SW480 (cell line): ENCODE measurements at places on chromosomes 2 and 18.

GRCh38 chr18:2847317-2848246 lies 776 bp downstream of the EMILIN2 start:
- no peak for DNase-seq

DNA sequence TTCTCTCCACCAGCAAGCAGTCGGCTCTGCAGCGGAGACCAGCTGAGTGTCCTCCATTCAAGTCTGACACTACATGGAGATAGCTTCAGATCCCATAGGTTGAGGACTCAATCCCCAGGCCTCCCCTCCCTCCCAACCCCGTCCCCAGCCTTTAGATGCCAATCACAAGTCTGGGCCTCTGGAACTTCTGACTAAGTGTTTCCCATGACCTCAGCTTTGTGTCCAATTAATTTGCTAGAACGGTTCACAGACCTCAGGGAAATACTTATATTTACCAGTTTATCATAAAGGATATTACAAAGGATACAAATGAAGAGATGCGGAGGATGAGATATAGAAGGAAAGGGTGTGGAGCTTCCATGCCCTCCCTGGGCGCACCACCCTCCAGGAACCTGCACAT lies 77.4 kb downstream of the MERTK start:
- DNase-seq: no peak

DNA sequence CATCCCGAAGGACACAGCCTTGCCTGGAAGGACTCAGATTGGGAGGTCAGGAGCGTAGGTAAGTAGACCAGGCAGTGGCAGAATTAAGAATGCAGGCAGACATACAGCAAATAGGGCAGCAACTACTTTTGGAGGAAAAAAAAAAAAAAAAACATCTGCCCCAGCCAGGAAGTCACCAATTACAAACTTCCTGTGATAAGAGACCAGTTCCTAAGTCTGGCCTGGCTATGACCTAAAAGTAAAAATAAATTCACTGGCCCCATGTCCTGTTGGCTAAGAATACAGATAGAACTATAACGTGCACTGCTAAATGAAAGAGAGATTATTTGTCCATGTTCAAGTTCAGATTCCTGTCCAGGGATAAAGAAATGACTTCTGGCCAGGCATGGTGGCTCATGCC lies 45.2 kb upstream of the NOSTRIN start:
- no peak for DNase-seq

DNA sequence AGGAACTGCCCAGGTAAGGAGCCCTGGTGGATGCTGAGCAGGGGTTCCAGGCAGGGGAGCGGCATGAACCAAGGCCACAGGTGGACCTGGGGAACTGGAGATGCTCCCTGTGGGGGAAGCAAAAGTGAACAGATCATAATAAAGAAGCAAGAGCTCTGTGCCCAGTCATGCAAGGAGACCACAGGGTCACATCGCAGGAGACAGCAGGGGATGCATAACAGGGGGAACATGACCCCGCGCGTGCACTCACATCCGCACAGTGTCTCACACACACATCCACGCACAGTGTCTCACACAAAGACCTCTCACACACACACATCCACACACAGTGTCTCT lies 473.3 kb upstream of the HS6ST1 start:
- DNase-seq: no peak

DNA sequence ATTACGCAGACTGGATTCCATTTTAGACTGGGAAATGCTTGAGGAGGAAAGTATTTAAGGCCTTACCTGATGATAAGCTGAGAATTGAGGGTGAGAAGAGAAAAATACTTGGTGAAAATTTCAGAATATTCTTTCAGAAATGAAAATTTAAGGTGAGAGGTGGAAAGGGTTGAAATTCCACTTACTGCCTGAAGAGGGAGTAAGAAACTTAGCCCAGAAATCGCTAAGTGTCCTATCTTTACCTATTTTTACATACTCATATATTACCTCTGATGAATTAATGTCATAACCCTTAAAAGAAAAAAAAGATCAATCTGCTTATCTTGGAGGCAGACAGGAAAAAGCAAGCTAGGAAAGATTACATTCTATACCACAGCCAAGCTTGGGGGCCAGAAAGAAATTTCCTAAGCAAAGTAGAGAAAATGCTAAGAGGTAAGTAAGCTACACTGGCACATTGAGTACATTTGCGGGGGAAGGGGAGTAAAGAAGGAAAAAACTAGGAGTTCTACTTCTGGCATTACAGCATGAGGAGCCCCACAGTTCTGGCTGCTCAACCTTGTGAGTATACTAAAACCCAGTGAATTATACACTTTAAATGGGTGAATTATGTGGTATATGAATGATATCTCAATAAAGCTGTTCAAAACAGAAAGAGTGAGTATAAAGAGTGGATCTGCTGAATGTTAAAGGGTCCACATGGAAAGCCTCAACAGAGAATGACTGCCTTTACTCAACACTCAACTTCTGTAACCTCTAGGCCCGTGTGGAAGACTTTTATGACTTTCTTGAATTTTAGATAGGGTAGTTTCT lies 33.8 kb downstream of the SMC6 start:
- peak; percentile 35 for DNase-seq

DNA sequence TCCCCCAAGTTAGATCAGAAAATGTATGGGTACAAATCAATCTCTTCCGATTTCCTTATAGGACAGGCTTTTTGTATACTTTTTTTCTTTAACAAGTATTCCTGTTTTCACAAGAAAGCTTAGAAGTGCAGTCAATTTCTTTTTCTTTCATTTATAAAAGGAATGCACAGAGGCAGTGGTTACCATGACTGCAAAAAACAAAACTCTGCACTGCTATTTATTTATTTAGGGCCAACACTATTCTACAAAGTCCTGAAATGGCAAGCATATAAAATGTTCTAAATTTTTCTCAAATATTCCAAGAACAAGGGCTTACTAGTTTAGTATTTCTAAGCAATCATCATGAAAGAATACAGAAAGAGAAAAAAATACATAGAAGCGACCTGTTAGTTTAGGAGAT lies 22.2 kb downstream of the ATAD2B start:
- no peak for DNase-seq

DNA sequence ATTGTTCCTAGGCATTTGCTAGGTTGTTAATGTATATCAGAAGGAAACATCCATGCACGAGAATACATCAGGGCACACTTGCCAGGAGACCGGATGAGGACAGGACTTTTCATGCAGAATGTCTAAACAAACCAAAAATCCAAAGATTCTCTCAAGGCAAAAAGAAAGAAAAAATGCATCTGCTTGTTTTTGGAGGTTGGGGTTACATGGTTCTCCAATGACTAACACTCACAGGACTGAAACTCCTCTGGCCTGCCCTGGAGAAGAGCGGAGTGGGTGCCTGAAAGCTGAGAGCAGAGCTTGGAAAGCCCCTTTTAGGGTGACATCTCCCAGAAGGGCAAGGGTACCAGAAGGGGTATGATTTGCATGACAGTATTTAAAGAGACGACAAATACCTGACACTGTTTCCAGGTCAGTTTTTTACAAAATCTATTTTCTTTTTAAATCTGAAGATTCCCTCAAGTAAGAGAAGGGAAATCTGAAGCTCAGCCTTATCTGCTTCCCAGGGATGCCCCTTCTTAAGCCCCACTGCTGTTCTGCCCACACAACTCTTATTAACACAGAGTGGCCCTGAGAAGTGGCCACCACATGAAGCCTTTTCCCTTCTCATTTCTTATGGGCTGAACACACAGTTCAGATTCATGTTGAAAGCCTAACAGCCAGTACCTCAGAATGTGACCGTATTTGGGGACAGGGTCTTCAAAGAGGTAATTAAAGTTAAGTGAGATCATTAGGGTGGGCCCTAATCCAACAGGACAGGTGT lies 216.4 kb downstream of the STK39 start:
- DNase-seq: no peak

- DNase-seq: no peak
Measured at GRCh38 chr2:7693246-7694075, 776.2 kb downstream of the RNF144A start.

- DNase-seq: no peak
Measured at GRCh38 chr2:86232373-86232784, 33.1 kb downstream of the MRPL35 start.

DNA sequence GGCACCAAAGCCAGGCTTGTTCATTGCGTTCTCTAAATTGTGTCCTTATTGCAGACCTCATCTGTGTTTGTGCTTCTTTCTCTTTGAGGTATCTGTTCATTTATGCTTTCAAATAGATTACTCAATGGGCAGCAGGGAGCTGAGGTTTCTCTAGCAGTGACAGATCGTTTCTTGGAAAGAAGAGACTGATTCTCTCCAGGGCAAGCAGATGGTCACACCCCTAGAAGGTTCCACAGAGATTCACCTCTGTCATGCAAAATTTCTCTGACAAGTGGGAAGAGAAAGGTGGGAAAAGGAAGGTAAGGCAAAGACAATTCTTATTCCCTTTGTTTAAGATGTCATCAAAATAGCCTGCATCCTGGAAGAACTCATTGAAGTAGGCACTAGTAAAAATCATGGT lies 14.0 kb downstream of the DLGAP1 start:
- no peak for DNase-seq

DNA sequence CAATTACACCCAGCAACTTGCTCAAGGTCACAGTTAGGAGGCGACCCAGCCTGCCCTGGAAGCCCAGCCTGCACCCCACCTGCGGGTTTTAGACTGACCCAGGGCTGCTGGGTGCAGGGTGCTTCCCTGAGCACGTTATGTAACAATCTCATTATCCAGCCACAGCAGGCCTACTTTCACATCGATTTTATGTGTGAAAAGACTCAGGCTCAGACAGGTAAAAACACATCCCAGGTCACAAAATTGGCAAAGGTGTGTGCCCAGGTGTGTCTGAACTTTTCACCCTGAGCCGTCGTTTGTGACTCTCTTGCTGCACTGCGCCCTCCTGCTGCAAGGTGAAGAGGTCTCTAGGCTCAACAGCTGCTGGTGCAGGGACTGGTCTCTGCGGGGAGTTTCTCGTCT lies 668.2 kb upstream of the HS6ST1 start:
- DNase-seq: no peak

- DNase-seq: no peak
Measured at GRCh38 chr2:66212749-66213148, 222.2 kb upstream of the MEIS1 start.

DNA sequence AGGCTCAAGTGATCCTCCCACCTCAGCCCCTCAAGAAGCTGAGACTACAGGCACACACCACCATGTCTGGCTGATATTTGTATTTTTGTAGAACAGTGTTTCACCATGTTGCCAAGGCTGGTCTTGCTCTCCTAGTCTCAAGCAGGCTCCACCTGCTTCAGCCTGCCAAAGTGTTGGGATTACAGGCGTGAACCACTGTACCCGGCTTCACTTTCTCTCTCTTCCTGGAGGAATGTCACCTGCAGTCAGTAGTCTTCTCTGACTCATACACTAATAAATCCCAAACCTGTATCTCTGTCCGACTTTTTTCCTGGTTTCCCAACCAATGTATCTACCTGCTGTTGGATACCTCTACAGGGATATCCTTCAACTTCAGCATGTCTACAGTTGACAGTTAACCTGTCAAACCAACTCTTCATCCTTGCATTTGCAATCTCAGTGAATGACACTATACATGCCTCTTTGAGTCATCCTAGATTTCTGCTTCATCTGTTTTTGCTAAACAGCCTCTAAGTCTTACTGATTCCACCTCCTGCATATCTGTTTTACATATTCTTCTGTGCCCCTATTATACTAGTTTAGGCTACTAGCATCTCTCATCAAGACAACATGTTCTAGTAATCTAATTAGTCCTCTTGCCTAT lies 54.5 kb downstream of the RBBP8 start:
- no peak for DNase-seq

GRCh38 chr18:67549946-67550345 lies 33.4 kb upstream of the DSEL start:
- no peak for DNase-seq

- no peak for DNase-seq
Measured at GRCh38 chr2:101622210-101623030, 75.1 kb upstream of the MAP4K4 start.

GRCh38 chr2:4381049-4381448 lies 677.7 kb downstream of the DCDC2C start:
- no peak for DNase-seq

- DNase-seq: no peak
Measured at GRCh38 chr2:129178356-129178755, 801.1 kb upstream of the RAB6C start.

DNA sequence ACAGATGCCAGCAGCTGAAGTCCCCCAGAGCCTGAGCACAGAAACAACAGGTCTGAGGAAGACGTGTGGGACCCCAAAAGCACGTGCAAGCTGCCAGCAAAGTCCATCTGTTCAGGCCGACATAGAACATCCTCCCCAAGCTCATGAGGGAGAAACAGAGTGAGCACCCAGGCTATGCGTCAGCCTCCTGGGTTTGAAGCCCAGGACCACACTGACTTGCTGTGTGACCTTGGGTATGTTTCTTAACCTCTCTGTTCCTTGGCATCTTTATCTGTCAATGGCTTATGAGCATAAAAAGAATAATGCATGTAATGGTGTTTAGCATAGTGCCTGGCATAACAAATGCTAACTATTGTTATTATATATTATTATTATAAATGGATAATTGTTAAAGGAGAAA lies 40.3 kb downstream of the COL4A4 start:
- no peak for DNase-seq

DNA sequence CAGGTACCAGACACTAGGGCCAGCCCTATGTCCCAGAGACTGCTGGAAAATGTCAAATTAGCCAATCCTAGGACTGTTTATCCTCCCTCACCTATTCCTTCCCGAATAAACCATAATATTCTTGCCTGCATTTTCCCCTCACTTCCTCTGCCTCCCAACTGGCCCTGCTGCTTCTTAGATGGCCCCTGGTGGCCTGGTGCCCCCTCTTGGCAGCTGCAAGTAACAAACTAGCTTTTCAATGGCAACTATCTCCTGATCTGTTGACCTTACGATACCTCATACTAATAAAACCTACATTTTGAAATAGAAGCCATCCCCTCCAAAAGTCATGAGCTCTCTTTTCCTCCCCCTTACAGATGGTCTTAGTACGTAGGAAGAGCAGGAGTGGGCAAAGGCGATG lies 132.0 kb downstream of the ALPK2 start:
- peak; percentile 9 for DNase-seq

DNA sequence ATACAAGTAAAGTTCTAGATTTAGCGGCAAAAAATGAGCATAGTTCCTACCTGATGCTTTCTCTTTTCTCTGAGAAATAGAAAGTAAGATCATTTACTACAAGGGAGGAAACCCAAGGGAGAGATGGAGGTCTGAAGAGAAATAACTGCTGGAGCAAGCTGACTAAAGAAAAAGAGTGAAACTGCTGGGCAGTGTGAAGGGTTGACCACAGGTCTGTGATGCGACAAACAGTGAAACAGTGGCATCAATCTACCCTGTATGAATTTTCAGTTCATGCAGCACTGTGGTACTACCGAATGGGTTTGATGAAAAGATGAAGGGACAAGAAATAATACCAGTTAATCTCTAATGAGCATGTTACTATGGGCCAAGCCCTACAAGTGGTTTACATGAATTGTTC lies 52.2 kb downstream of the CUL3 start:
- DNase-seq: no peak

- DNase-seq: no peak
Measured at GRCh38 chr2:40043191-40043590, 264.1 kb upstream of the THUMPD2 start.

GRCh38 chr2:190413421-190413820 lies 5.3 kb downstream of the MFSD6 start:
- no peak for DNase-seq

- DNase-seq: peak; percentile 71
Measured at GRCh38 chr2:191555092-191555742, 122.7 kb upstream of the NABP1 start.
